Fibroblast of skin of left biceps (primary cell): ENCODE measurements at places on chromosomes 12 and 14.

- no peak for DNase-seq
Measured at GRCh38 chr12:65926119-65926908, 102.0 kb downstream of the HMGA2 start.

DNA sequence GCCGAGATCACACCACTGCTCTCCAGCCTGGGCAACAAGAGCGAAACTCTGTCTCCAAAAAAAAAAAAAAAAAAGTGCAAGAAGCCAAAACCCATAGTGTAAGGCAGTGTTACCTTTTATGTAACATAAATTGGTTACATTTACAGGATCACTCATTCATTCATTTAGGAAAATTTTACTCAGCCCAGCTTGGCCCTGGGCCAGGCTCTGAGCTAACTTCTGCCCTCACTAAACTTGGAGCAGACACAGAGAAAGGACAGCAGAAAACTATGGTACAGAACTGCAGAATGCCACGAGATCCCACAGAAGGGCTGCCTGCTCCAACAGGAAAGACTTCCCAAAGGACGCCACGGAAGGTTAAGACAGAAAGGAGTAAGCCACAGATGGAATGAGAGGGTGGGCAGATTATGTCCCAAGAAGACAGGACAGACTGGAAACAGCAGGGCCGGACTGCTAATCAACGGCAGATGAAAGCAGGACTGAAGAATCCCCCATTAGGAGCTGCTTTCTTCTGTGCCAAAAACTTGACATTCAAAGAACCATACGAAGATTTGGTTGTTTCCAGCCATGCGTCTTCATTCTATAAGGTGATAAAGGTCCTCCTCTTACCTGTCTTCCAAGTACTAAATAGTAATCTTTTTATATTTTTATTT lies 18.9 kb downstream of the PPP1R13B start:
- DNase-seq = no peak

DNA sequence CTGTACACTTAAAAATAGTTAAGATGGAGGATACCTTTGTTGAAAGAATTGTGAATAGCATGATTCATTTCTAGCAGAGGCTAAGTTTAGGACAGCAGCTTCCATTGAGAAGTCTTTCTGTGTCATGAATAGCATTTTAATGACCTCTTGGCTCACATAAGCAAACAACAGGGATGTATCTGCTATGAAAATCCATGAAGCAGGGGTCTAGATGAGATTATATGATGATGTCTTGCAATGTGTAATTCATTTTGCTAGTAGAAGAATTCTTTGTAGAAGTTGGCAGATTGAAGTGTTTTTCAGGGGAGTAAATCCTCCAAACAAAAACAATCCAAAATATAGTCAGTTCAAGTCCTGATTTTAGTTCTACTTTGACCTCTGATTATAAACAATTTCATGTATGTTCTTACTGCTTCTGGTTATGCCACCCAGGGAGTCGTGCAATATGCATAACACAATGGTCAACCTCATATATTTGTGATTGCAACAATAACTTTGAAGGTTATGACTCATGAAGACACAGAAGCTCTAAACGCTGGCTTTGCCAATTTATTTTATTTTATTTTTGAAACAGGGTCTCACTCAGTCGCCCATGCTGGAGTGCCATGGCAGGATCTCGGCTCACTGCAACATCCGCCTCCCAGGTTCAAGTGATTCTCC lies 6.9 kb upstream of the RD3L start:
- DNase-seq = no peak

DNA sequence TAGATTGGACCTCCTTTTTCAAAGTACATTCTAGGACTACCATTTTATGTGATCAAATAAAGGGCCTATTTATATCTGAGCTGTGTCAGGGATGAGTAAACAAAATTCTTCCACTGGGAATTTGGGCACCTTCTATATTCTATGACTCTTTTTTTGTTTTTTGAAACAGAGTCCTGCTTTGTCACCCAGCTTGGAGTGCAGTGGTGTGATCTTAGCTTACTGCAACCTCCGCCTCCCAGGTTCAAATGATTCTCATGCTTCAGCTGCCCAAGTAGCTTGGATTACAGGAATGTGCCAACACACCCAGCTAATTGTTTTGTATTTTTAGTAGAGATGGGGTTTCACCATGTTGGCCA lies 64.8 kb downstream of the DRAM1 start:
- DNase-seq = no peak
